ENCODE measurements at places on chromosomes 5 and 9. TPM values are rescaled to one million over a fixed set of nuclear protein-coding genes. Genes with fewer than 3 reads are reported as not detected.

ZNF483 gene
- 0.44 TPM for total RNA-seq

APBA1 gene
- total RNA-seq: 9.2 TPM

EGFLAM gene
- 10.1 TPM for total RNA-seq

HRCT1 gene
- total RNA-seq: not detected

TEX48 gene
- total RNA-seq: not detected

WWC1 gene
- 4.7 TPM for total RNA-seq

SPAAR gene
- total RNA-seq: not detected

GRIA1 gene
- total RNA-seq: 0.22 TPM

FIBCD1 gene
- 2.4 TPM for total RNA-seq

PLCXD3 gene
- 0.14 TPM for total RNA-seq

ANXA2R gene
- total RNA-seq: 3.4 TPM

HACD4 gene
- total RNA-seq: 1.8 TPM

PRRX2 gene
- 0.14 TPM for total RNA-seq

NUTM2F gene
- not detected for total RNA-seq

GOLM1 gene
- total RNA-seq: 30.2 TPM

KDM4C gene
- total RNA-seq: 28.9 TPM

FOXD4L6 gene
- under 0.01 TPM for total RNA-seq

FOXE1 gene
- total RNA-seq: 0.22 TPM

ANKRD31 gene
- total RNA-seq: under 0.01 TPM

DNAJC18 gene
- 8.1 TPM for total RNA-seq

Data from placental pericyte (primary cell).